ENCODE measurements at places on chromosomes 6 and 20.

GRCh38 chr6:127634178-127634577 lies 57.2 kb downstream of the C6orf58 start:
- DNase-seq, result no peak

DNA sequence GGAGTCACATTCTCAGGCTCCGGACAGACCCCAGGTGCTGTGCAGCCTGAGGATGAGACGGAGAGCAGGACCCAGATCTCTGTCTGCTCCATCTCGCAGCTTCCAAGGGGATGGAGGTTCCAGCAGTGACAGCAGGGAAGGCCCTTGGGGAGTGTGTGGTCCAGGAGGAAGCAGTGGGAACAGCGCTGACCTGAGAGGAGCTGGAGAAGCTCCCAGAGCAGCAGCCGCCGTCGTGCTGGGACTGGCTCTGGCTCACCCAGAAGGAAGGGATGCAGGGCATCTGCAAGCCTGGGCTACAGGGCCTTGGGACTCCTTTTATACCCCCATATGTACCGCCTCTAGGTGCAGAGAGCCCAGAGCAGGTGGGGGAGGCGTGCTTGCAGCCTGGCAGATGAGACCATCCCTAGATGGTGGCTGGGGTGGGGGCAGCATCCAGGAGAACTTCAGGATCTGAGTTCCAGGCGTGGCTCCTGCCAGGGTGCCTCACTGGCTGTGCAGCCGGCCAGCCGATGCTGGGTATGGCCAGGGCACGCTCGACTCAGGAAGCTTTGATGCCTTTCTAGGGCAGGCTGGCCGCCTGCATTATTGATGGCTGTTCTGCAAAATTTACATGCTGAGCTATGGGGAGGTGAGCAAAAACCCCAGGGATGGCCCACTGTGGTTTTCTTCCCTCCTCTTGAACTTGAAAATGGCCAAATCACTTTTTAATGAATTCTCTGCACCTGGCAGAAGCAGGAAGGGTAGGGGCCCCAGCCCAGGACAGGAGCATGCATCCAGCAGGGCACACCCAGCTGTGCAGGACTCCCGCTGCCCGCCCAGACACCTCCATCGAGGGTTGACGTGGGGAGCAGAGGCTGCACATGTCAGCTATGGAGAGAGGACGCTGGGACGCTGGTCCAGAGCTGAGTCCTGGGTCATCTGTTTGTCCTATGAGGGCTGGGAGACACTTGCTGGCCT lies 179.6 kb downstream of the TAF4 start:
- no peak for DNase-seq

GRCh38 chr6:75101896-75102295 lies 104.0 kb downstream of the COL12A1 start:
- DNase-seq, result no peak

DNA sequence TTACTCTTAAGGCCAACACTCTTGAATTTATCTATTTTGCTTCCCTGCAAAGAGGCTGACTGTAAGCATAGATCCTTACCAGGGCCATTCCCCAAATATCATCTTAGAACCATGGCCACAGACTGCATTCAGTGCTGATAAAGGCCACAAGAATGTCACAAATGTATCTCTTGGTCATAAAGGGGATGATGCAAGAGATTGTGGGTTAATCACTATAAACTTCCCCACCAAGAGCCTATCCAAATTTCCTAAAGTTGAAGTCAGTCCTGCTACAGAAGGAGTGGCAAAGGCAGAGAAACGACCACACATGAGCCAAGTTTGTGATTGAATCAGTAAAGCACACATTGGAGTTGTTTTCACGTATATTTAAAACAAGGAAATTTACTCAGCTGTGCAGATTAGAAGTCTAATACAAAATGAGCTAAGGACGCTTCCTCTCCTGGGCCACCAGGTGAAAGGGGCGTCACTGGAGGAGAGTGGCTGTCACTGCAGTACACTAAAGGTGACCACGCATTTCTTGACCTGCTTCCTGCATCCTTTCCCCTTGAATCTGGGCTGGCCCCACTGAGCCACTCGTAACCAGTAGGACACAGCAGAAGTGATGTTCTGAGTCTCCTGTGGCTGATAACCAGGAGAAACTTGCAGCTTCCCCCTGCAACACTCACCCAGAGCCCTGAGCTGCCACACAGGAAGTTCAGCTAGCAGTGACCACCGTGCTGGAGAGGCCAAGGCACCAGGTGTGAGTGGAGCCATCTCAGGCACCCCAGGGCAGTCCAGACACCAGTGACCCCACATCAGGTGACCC lies 181.9 kb downstream of the SYNDIG1 start:
- DNase-seq, result peak; percentile 31

- DNase-seq, result no peak
Observed at GRCh38 chr6:21115111-21115510, 478.4 kb upstream of the SOX4 start.

DNA sequence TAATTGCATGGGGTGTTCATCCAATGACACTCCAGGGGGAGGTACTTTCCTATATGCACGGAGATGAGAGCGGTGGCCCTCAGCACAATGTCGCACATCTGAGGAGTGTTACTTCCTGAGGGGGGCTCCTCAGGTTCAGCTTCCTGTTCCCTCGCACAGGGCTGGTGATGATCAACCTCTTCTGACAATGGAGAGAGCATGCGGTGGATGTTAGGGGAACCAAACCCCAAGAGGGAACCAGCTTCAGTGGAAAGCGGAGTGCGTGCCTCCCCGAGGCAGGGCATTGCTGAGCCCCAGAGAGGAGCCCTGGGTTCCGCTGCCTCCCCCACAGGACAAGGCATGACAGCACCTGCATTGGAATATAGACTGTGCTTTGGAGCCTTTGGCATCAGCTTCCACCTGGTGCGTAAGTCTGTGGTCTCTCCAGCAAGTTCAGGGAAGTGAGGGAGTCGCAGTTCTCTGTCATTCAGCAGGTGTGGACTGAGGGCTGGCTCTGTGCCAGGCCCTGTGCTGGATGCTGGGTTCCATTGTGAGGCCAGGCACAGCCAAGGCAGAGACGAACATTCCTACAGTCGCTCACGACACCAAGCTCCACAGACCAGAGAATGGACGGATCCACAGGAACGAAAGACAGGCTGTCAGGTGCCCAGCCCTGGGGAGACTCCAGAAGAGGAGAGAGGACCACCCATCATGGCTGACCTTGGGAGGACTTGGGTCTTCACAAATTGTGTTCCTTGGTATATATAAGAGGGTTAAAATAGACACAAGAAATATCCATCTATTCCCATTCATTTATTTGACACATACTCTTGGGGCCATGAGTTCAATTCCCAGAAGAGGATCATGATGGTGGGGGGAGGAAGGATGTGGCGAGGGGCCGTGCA lies 3.9 kb upstream of the ZNF831 start:
- DNase-seq, result no peak

- no peak for DNase-seq
Observed at GRCh38 chr6:27321901-27322300, 9.8 kb upstream of the POM121L2 start.

- DNase-seq, result no peak
Observed at GRCh38 chr20:3123542-3123941, 36.1 kb downstream of the FASTKD5 start.

GRCh38 chr6:2447931-2448330 lies 202.5 kb upstream of the GMDS start:
- DNase-seq, result peak; percentile 50

- DNase-seq, result no peak
Observed at GRCh38 chr20:43691928-43692524, 25.1 kb downstream of the MYBL2 start.

- no peak for DNase-seq
Observed at GRCh38 chr20:49877386-49877921, 37.9 kb downstream of the SPATA2 start.

- DNase-seq, result no peak
Observed at GRCh38 chr6:120652506-120652905, 681.8 kb downstream of the TBC1D32 start.

DNA sequence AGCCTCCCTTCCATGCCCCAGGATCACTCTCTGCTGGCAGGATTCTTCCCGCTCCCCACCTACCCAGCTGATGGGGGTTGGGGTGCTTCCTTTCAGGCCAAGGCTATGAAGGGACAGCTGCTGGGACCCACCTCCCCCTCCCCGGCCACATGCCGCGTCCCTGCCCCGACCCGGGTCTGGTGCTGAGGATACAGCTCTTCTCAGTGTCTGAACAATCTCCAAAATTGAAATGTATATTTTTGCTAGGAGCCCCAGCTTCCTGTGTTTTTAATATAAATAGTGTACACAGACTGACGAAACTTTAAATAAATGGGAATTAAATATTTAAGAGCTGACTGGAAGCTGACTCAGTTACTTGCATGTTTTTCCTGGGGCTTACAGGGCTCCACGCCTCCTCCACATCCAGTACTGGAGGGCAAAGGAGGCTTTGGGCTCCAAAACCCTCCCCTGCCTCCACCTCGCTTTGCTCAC lies 24.3 kb upstream of the FANCE start:
- no peak for DNase-seq

DNA sequence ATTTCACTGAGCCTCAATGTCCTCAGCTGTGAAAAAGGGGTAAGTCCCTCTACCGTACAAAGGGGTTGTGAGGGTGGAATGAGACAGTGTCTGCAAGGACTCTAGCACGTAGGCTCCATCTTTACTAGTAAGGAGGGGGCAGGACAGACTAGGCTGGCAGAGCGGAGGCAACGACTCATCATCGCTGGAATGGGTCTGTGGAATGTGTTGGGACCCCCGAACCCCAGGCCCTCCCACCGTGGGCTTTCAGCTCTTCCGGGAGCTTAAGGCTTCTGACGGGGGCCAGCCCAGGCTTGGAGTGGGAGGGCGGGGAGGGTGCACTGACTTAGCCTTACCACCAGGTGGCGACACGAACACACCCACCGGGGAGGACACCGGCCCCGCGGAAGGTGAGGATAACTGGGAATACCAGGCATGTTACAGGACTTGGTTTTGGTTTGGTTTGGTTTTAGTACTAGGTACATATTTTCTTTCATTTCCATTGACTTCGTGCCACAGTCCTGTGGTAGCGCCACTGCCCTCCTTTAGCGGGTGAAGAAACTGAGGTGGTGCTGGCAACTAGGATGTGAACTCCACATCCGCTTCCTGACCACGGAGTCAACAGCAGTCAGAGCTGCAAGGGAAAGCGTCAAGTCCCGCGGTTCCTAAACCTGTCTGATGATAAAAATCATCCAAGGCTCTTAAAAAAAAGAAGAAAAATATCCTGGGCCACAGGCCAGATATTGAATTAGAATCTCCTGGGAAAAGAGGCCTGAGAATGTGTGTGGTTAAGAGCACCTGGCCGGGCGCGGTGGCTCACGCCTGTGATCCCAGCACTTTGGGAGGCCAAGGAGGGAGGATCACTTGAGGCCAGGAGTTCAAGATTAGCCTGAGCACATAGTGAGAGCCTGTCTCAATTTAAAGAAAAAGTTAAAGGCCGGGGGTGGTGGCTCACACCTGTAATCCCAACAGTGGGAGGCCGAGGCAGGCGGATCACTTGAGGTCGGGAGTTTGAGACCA lies 10.3 kb upstream of the TULP1 start:
- DNase-seq, result no peak

GRCh38 chr6:7685276-7685675 lies 40.6 kb upstream of the BMP6 start:
- peak; percentile 39 for DNase-seq

- no peak for DNase-seq
Observed at GRCh38 chr20:52518735-52519134, 327.2 kb upstream of the ZFP64 start.

DNA sequence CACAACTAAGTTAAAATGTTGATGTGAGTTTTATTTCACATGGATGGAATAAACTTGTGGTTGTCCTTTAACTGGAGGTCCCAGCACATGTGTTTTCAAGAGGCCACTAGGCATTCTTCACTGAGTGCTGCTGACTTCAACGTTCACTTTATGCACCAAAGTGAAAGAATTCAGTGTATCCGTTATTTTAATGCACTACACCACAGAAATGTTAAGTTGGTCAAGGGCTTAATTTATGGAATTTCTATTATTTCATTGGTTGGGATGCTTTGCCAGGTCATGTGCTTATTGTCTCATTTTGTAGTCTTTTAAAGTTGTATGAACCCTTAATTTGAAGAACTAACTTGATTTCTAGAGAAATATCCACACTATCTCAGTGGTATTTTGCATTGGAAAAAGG lies 106.4 kb downstream of the PPP1R14C start:
- no peak for DNase-seq

GRCh38 chr6:19999319-20000191 lies 162.4 kb downstream of the ID4 start:
- DNase-seq, result no peak

- DNase-seq, result peak; percentile 73
Observed at GRCh38 chr6:155314773-155315515, 660 bp upstream of the TFB1M start.

GRCh38 chr6:134928151-134928900 lies 21.6 kb downstream of the ALDH8A1 start:
- DNase-seq, result no peak

- no peak for DNase-seq
Observed at GRCh38 chr20:5393218-5393870, 76.6 kb upstream of the PROKR2 start.

DNA sequence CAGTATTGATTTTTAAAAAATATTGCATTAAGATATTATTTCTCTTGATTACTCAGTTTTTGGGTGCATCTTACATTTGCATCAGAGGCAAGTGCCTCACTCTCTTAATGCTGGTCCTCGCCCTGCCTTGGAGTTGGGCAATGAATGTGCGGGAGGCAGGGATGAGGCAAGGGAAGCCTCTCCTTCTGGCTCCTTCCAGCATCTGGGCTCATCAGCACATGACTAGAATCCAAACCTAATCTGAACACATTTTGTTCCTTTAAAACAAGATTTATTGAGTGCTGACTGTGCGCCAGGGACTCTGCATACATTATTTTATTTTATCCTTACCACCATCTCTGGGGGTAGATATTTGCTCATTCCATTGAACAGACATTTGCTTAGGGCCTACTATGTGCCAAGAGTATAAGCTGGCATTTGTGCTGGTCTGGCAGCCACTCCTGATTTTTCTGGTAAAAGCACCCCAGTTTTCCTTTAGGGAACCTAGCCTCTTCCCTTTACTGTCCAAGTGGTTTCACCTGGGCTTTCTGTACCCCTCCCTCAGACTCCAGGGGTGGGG lies 71.9 kb upstream of the ZNFX1 start:
- no peak for DNase-seq

- DNase-seq, result no peak
Observed at GRCh38 chr20:44133424-44133823, 53.6 kb downstream of the JPH2 start.

DNA sequence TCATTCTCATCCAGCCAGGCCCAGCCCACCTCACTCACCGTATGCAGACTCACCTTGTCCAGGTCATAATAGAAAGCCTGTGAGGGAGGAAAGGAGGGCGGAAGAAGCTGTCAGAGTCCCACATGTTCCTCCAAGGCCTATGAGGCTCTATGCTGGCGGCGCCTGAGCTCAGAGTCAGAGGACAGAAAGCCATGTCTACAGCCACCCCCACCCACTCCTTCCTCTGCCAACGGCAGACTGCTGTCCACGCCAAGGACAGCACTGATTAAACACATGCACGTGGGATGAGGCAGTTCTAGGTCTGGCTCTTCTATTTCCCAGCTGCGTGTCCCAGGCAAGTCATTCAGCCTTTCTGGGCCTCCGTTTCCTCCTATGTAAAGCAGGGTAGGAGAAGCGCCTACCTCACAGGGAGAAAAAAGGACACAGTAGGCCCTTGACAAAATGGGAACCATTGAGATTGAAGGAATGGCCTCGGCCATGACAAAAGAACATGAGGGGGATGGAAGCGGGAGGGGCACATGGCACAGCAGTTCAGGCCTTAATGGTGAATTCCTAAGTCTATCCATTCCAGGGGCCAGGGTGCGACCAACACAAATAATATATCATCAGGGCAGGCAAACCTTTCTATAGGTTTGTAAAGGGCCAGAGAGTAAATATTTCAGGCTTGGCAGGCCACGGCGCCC lies 80.1 kb downstream of the RIPOR3 start:
- no peak for DNase-seq

GRCh38 chr6:302760-303159 lies 10.5 kb downstream of the DUSP22 start:
- no peak for DNase-seq

Measured in LNCaP clone FGC (cell line).